ENCODE measurements at places on chromosomes 2 and 18. TPM values are rescaled to one million over a fixed set of nuclear protein-coding genes. Genes with fewer than 3 reads are reported as not detected.

The EFR3B gene
- 72.9 TPM for total RNA-seq

The ABCA12 gene
- 0.23 TPM for total RNA-seq

The PKDCC gene
- 13.4 TPM for total RNA-seq

The SNED1 gene
- total RNA-seq, result 6.5 TPM

The COL4A4 gene
- 2.1 TPM for total RNA-seq

The CDH19 gene
- total RNA-seq, result 0.23 TPM

The CFAP65 gene
- 2.3 TPM for total RNA-seq

The HOXD1 gene
- not detected for total RNA-seq

The SIX3 gene
- 7.4 TPM for total RNA-seq

The SERPINB2 gene
- 0.23 TPM for total RNA-seq

The UGT1A8 gene
- total RNA-seq, result not detected

The TBR1 gene
- 3.9 TPM for total RNA-seq

The NUP35 gene
- 44.3 TPM for total RNA-seq

The CPO gene
- total RNA-seq, result not detected

The PCARE gene
- total RNA-seq, result 0.23 TPM

The WNT10A gene
- 0.46 TPM for total RNA-seq

The AQP4 gene
- 549 TPM for total RNA-seq

The CDH20 gene
- 20.8 TPM for total RNA-seq

The KCNJ13 gene
- total RNA-seq, result 9.2 TPM

The BMP10 gene
- total RNA-seq, result not detected

The TLX2 gene
- total RNA-seq, result not detected

The MYOM1 gene
- total RNA-seq, result 10.4 TPM

The FOXI3 gene
- not detected for total RNA-seq

The PTGR3 gene
- 23.8 TPM for total RNA-seq

The EIF2AK3 gene
- 21.2 TPM for total RNA-seq

The INHA gene
- total RNA-seq, result 0.69 TPM

The OTX1 gene
- 2.8 TPM for total RNA-seq

The MIB1 gene
- total RNA-seq, result 90.2 TPM

The MALT1 gene
- 24.2 TPM for total RNA-seq

The MARCHF4 gene
- 13.6 TPM for total RNA-seq
